ENCODE measurements at places on chromosomes 13 and 19. TPM values are rescaled to one million over a fixed set of nuclear protein-coding genes. Genes with fewer than 3 reads are reported as not detected.

DNA sequence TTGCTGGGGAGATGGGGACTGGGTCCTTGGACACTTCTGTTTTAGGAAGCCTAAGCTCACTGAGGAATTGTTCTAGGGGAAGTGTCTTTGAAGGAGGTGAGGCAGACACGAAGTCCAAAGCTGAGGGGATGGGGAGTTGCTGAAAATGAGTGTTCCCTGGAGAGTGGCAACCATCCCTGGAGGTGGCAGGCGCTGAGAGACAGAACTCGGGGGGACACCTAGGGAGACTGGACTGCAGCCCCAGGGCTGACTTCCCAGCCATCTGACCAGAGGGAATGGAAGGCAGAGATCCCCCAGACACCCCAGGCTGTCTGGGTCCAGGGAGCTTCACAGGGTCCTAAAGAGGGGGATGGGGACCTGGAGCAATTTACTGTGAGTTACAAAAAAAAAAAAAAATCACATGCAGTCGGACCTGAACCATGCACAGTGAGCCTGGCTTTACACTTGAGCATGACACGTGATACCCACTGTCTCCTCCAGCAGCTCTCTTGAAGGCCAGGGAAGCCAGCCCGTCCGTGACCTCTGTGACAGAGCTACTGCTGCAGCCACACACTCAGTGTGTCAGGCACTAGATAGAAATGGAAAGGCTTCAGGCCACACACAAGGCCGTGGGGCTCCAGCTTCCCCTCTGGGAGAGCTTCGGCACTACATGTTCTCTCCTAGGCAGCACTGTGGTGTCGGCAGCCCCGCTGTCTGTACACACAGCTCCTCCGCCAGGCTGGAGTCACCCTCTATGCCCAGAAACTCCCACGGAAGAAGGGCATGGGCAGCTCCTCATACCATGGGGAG, 77.1 kb upstream of the KCTD15 start:
- no peak for ATAC-seq

- no peak for ATAC-seq
Measured at GRCh38 chr13:65600702-65601101, 1629.4 kb downstream of the PCDH9 start.

- no peak for ATAC-seq
Measured at GRCh38 chr19:21595185-21595584, 89.8 kb downstream of the ZNF429 start.

DNA sequence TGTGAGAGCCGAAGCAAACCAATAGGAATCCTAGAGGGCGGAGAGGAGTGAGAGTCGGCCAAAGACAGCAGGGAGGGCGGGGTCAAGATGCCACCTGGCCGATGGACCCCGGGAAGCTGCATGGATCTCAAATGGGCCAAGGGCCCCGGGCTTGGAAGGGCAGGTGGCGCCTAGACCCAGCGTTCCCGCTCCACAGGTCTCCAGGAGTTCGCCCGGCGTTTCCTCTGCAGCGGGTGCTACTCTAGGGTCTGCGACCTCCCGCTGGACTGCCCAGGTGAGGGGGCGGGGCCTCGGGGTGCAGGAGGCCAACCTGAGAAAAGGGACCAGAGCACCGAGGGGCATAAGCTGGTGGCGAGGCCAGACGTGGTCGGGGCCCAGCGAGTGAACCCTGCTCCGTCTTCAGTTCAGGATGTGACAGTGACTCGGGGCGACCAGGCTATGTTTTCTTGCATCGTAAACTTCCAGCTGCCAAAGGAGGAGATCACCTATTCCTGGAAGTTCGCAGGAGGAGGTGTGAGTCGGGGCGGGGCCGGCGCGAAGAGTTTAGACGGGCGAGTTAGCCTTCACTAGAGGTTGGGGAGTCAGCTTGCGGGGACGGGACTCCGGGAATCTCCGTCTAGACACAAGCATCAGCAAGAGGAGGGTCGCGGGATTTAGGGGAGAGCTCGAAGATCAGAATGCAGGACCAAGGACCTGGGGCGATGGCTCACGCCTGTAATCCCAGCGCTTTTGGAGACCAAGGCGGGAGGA, 9.9 kb downstream of the SPACA6 start:
- ATAC-seq = no peak

DNA sequence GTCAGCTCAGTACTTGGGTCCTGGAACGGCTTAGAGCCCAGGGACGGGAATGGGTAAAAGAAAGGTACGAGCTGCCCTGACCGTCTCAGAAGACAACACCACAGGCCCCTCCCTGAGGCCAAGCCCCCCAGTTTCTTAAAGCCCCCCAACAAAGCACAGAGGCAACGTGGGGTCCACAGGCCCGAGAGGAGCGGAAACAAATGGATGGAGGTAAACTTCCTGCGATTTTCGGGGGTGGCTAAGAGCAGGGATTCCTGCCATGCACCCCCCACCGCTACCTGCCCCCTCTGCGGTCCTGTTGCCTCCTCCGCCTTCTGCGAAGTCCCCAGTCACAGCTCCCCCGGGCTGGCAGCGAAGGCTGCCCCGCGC, 48.2 kb downstream of the PTPRS start:
- ATAC-seq = no peak

GRCh38 chr19:4094761-4095487, 28.2 kb upstream of the ZBTB7A start:
- no peak for ATAC-seq

- no peak for ATAC-seq
Measured at GRCh38 chr13:29886446-29886845, 36.0 kb upstream of the UBL3 start.

- ATAC-seq = no peak
Measured at GRCh38 chr13:112911285-112911701, 57.7 kb upstream of the MCF2L start.

DNA sequence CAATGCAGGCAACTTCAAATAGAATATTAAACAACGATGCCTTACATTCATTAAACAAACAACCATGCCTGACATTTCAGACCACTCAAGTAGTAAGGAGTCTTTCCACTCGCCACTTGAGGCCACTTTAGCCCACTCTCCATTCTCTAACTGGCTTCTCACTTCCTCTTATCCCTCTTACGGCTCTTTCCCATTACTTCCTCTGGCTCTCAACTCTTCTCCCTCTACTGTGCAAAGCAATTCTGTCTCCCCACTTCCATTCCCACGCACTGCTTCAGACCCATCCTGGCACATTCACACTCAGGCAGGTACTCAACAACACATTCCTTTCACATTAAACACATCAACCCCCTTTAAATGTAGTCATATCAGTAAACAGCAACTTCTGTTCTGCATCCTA, 229.8 kb upstream of the IPO5 start:
- no peak for ATAC-seq

DNA sequence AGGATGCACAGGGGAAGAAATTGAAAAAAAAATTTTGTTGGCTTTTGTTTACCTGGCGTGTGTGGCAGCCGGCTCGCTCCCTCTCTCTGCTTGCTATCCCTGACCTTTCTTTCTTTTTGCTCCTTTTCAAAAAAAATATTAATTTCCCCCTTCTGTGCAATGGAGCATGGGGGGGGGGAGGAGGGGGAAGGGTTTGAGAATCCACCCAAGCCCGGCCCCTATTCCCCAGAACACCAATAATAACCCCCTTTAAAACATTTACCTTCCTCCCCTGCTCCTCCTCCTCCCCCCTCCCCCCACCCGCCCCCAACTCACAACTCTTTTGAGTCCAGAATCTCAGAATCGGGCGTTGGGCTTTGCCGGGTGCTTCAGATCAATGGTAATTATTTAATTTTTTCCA, 28.4 kb downstream of the NFIX start:
- ATAC-seq = no peak

- no peak for ATAC-seq
Measured at GRCh38 chr13:38804061-38804460, 117.2 kb downstream of the FREM2 start.

DNA sequence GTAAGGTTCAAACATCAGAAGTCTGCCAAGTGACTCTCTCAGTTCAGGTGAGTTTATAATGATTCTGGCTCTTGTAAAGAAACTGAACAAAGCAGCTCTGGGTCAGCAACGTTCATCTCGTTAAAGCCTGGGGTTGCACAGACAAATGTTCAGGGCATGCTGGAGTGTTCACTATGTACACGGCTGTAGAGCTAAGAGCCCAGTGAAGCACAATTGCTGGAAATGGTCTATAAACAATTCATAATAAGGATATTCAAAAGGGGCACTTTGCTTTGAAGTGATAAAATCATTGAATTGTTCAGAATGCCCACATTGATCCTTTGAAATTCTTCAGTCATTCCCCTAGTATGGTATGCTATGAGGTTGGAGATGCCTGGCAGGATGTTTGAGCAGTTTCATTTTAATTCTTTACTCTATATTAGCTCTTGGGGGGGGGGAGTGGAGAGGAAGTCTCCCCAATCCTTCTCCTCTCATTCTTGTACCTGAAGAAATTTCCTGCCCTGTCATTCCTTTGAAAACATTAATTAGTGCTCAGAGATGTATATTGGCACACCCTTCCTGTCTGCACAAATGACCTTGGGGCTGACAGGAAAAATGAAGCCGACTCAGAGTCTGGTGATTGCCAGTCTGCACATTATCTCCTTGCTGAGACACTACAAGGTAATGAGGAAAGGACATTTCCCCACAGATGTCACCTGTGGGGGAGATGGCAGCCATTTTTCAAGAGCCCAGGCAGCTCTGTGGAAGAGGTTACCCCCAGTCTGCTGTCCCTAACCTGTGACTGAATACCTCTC, 145.5 kb downstream of the DLEU7 start:
- ATAC-seq = no peak

DNA sequence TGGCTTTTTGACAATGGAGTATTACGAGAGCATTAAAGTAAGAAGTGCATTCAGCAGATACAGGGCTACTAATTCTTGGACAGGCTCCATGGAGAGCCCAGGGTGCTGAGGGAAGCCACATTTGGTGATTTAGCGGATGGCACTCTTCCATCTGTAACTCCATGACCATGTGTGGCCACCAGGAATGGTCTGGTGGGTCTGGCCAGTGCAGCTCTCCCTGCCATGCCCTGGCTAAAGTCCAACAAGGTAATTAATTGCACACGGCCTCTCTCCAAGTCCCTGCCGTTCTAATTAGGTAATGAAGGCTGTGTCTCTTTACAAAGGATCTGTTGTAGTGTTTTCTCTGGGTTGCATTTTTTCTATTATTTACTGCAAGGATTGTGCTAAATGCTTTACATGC, 4.3 kb upstream of the ZFR2 start:
- ATAC-seq = no peak

DNA sequence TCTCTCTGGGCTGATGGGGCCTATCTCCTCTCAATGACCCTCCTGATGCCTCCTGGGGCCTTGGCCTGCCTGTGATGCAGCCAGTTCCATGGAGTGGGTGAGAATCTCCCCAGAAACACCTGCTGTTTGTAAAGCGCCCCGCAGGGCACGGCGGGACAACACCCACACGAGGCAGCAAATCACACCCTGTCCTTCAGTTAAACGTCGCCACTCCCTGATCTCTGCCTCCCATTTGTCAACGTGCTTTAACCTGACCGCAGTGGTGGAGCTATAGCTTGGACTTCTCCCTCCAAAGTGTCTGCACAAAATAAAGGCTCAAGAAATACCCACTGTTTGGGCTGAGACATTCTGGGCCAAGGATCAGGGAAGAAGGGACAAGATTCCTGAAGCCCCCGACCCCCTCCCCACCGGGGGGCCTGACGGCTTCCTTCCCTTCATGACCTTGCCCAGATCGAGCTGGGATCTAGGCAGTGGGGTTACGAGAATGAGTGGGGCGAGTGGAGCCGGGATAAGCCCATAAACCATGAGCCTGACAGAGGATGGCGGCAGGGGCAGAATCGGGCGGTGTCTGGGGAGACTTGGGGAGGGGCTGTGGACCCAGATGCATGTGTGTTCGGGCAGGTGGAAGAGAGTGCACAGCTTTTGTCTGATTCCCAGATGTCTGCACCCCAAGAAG, 8.0 kb downstream of the MYDGF start:
- no peak for ATAC-seq

DNA sequence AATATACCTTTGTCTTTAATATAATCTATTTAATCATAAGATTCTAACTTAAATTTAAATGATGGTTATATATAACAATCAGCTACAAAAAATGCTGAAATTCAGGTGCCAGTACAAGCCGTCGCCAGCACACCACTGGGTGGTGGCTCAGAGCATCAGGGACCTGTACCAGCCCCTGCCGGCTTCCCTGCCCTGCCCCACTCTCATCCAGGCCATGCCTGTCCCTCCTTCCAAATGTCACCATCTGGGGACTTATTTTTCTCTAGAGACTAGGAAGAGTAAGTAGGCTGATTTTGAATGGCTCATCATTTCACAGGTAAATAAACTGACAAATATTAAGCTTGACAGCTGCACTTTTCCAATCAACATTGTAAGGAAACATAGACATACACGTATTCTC, 1.6 kb downstream of the METTL21C start:
- no peak for ATAC-seq

GRCh38 chr13:111249637-111250360, 70.6 kb upstream of the TEX29 start:
- ATAC-seq = no peak

DNA sequence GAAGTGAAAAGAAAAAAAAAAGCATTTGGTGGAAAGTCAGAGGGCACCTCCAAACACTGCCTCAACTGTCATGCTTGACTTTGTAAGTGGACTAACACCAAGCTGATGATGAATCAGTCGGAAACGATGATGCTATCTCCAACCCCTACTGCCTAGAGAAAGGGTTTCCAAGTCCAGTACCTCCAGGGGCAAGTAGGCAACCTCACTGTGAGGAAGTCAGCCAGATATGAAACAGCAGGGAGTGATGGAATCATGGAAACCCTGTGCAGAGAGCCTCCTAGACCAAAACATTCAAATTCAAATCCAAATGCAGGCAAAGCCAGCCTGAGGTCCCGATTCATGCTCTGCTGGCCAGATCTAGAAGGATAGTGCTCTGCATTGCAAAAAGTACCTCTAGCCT, 100.9 kb upstream of the SERP2 start:
- ATAC-seq = no peak

- ATAC-seq = no peak
Measured at GRCh38 chr13:63044589-63045313, 1629.1 kb upstream of the PCDH20 start.

DNA sequence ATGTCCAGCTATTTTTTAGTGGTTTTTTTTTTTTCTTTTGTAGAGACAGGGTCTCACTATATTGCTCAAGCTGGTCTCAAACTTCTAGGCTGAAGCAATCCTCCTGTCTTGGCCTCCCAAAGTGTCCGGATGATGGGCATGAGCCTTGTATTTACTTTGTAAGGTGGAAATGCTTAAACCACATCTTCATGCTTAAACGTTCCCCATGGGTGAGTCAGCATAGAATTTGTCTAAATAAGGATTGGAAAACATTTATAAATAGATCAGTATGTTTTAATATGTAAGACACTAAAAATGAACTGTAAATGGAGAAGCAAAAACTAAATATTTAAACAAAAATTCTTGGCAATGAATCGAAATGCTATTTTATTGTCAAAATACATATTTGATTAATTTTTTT, 698.0 kb downstream of the PCDH9 start:
- ATAC-seq = no peak

GRCh38 chr19:13844130-13844631, 32.8 kb upstream of the NANOS3 start:
- no peak for ATAC-seq

Gene METTL21C
- not detected for total RNA-seq

Gene CA11
- 10.0 TPM for total RNA-seq

Gene KLK14
- not detected for total RNA-seq

Gene DCAF15
- total RNA-seq = 20.8 TPM

Gene GNG8
- total RNA-seq = not detected

Gene ZSCAN4
- not detected for total RNA-seq

Gene PTGER1
- total RNA-seq = 1.6 TPM

Gene CEACAM5
- total RNA-seq = 13.9 TPM
